ENCODE measurements at places on chromosomes 4 and X. TPM values are rescaled to one million over a fixed set of nuclear protein-coding genes. Genes with fewer than 3 reads are reported as not detected.

GRCh38 chrX:98071331-98071730, 1187.6 kb downstream of the RPA4 start:
- no peaks in the 10 kb centered on the region for H3K27me3 ChIP-seq
- H3K36me3 ChIP-seq: no peaks in the 10 kb centered on the region
- no peaks in the 10 kb centered on the region for H3K4me1 ChIP-seq
- no peak for DNase-seq
- no peak overlapping the region for H3K4me3 ChIP-seq

DNA sequence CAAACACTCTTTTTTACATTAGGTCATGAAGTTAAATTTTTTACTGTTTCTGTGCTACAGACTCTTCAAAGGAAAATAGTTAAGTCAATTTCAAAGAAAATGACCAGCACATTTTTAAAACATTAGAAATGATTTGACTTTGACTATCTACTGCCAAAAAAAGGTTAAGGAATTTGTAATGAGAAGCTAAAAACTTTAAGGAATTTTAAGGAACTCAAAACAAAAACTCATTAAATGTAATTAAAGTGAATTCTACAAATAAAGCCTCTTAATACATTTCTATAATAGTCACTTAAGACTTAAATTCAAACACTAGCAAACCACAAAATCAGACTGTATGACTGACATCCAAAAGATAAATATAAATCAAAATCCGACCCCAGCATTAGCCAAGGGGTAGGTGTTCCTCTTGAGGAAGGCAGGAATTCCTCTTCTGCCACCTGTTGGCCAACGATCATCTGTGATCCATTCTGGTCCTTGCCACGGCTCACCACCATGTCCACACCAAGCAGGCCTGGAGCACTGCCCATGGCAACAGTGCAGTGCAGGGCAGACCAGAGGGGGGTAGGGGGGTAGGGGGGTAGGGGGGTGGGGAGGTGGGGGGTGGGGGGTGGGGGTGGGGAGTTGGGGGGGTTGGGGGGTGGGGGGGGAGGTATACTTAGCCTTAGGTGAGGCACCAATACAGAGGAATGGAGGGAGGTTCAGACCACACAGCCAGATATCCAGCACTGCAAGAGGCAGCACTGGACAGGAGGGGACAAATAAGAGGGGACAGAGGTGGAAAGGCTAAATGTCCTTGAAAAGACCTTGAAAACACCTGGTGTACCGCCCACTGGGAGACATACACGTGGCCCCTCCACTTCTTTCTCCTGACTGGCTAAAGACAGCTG, 287.4 kb downstream of the CHIC1 start:
- DNase-seq: no peak
- H3K27me3 ChIP-seq: no peaks in the 10 kb centered on the region
- no peaks in the 10 kb centered on the region for H3K36me3 ChIP-seq
- H3K4me1 ChIP-seq: no peaks in the 10 kb centered on the region
- no peak overlapping the region for H3K4me3 ChIP-seq

FAM184B gene
- total RNA-seq: not detected

DNA sequence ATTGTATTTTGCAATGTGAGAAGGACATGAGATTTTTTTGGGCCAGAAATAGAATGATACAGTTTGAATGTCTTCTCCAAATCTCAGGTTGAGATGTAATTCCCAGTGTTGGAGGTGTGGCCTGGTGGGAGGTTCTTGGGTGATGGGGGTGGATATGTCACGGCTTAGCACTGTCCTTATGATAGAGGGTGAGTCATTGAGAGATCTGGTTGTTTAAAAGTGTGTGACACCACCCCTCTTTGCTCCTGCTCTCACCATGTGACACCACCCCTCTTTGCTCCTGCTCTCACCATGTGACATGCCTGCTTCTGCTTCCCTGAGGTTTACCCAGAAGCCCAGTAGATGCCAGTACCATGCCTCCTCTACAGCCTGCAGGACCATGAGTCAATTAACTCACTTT, 1226.9 kb downstream of the PCDH7 start:
- H3K27me3 ChIP-seq: no peaks in the 10 kb centered on the region
- peaks cover 5% of the 10 kb centered on the region for H3K36me3 ChIP-seq
- no peak for DNase-seq

DNA sequence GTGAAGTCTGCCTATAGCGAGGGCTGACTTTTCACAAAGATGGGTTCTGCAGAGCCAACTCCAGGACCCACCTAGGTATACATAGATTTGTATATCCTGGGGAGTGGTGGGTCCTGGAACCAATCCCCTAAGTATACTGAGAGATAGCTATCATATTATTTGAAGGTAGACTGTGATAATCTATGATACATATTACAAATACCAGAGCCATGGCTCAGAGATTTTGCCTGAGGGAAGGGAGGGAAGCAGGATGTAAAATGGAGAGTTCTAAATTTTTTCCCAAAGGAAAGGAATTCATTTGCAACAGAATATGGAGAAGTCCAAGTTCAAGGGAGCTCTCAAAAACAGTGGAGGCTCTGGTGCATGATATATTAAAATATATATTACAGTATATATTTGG, 7.2 kb downstream of the TCEAL3 start:
- H3K27me3 ChIP-seq: peaks cover 6% of the 10 kb centered on the region
- no peak overlapping the region for H3K4me3 ChIP-seq
- no peak for DNase-seq
- H3K27ac ChIP-seq: no peak overlapping the region
- H3K36me3 ChIP-seq: no peaks in the 10 kb centered on the region
- H3K4me1 ChIP-seq: no peaks in the 10 kb centered on the region

GRCh38 chrX:96455078-96455477, 229.6 kb upstream of the DIAPH2 start:
- H3K4me1 ChIP-seq: no peaks in the 10 kb centered on the region
- no peak overlapping the region for H3K4me3 ChIP-seq
- H3K36me3 ChIP-seq: no peaks in the 10 kb centered on the region
- DNase-seq: no peak
- no peak overlapping the region for H3K27ac ChIP-seq
- no peaks in the 10 kb centered on the region for H3K27me3 ChIP-seq

Data from natural killer cell treated with Interleukin-12 subunit alpha and Interleukin-12 subunit beta and Interleukin-15 and Interleukin-18, amount 100 ng/mL, for 72 hours (primary cell).